ENCODE measurements at places on chromosomes 16 and 17. TPM values are rescaled to one million over a fixed set of nuclear protein-coding genes. Genes with fewer than 3 reads are reported as not detected.

DNA sequence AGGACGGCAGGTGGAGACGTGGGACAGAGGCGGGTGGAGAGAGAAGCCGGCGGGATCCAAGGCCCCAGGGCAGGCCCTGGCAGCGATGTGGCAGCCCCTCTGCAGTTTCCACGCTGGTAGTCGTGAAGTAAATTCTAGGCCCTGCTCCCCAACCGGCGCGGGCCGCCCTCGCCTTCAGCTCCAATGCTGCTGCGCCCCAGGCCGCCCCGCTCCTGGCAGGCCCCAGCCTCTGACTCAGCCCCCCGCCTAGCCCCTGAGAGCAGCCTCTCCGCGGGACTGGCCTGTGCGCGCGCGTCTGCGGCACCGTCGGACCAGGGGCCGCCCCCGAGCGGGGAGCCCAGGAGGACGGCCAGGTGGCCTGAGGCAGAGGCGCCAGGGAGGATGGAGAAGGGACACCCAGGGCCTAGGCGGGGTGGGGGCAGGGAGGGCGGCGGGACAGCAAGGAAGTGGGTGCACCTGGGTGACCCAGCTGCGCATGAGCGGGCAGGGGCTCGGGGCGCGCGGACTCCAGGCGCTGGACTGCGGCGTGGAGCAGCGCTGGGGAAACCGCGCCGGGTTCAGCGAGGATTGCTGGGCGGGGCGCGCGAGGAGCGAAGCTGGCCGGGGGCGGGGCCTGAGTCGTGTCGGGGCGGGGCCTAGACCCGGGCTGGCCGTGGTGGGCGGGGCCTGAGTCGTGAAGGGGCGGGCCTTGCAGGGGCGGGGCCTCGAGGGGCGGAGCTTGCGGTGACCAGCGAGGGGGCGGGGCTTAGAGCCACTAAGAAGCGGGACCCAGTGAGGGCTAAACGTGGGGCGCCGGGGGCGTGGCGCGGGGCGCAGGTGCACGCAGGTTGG, 29.6 kb downstream of the ZNF778 start:
- peak; percentile 93 for DNase-seq

GRCh38 chr17:45971698-45972141, 27.3 kb upstream of the STH start:
- no peak for DNase-seq

Gene TEKT1
- total RNA-seq = not detected

DNA sequence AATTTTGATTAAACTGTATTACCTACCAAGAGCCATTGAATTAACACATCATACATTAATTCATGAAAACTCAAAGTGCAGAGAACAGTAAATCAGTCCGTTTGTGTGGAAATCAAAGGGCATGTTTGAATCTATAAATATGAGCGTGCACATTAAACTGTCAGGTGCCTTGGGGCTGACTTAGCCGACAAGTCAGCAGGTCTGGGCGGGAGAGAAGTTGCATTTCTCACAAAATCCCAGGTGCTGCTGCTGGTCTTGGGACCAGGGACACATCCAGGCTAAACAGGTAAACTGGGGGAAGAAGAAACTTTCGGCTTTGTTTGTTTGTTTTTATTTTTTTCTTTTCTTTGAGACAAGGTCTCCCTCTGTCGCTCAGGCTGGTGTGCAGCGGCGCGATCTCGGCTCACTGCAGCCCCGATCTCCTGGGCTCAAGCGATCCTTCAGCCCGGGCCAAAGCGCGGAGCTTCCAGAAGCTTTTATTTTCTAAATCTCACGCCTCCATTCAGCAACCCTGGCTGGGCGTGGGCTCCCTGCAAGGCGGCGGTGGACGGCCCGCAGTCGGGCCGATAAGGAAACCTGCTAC, 213.9 kb downstream of the MRTFB start:
- DNase-seq = peak; percentile 83

GRCh38 chr16:50079397-50080140, 13.8 kb downstream of the HEATR3 start:
- DNase-seq = no peak

DNA sequence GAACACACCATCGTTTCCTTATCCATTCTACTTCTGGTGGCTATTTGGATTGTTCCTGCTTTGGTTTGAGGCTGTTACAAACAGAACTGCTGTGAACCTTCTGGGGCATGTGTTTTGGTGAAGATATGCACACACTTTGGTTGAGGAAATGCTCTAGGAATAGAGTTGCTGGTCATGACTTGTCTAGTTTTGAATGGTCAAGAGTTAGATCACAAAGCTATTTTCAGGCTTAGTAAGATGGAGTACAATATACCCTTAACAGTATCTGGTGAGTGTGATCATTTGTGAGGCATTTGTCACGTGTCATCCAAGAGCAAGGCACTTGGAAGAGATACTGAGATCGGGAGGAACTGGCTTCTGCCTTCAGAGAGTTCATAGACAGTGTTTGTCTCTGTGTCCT, 47.0 kb upstream of the CACNG5 start:
- no peak for DNase-seq

Gene SLC52A1
- total RNA-seq = not detected
